Hematopoietic multipotent progenitor cell treated with erythropoietin and hydrocortisone succinate and interleukin-3 and kit ligand, for 6 days (in vitro differentiated cells): ENCODE measurements at places on chromosomes 13 and 19.
A peak's percentile ranks its signal among the peaks of the same experiment; 100 is the strongest.

DNA sequence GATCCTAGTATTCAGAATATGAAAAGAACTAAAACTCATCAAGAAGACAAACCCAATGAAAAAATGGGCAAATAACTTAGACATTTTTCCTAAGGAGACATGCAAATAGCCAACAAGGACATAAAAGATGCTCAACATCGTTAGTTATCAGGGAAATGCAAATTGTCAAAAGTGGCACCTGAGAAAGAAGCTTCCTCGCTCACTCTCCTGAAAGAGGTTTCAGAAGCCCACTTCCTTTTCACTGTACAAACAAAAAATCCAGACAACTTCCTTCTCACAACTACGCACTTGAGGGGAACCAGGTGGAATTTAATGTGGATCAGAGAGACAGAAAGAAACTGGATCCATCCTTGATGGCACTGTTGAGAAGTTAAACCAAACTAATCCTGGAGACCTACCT, 41.5 kb downstream of the KLF12 start:
- DNase-seq, result no peak

- peak; percentile 9 for DNase-seq
These were observed 15.9 kb upstream of the ZNF681 start for GRCh38 chr19:23774524-23774971.

- DNase-seq, result no peak
These were observed 172.5 kb downstream of the FLT1 start for GRCh38 chr13:28322256-28322905.

GRCh38 chr13:98416408-98416807, 160.5 kb downstream of the STK24 start:
- no peak for DNase-seq

DNA sequence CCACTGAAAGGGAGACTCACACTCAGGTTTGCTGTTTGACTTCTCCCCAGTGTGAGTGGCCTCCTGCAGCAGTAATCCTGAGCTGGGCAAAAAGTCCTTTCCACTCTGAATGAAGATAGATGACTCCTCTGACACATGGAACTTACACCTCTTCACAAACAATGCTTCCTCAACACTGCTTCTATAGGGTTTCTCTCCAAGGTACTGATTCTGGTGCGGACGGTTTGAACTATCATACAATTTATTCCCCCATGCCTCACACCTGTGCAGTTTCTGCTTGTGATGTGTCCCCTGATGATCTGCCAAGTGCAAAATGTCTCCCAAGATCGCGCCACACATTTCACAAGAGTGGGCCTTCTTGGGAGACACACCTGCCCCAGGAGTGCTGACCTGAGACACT, 7.6 kb downstream of the ZNF418 start:
- DNase-seq, result no peak

DNA sequence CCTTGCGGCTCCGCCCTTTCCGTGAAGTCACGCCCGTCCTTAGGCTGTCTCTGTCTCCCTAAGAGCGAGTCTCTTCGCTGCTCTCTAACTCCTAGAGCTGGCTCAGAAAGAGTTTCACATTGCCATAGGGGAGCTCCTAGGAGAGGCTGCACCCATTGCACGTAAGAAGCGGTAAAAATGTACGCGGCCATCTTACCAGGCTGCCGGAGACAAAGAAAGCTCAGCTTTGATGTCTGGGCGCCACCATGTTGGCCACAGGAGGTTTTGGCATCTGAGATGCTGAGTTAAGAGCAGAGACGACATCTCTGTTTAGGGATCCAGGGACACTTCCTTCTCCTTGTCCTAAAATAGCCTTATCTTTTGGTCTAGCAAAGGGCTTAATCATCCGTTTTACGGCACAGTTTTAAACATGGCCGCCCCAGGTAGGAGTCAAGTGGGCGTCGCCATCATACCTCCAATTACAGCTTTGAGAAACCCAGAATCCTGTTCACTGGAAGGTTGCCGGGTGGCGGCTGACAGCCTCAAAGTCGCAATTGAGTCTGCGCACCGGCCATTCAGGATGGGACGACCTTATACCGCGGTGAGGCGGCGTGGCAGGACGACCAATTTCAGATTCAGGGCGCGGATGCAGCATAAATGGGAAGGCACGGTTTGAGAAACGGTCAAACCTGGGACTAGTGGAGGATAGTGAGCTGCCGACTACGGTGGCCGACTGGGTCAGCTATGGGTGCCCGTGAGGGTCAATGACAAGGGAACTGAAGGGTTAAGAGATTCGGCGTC, at the start of gene ZNF793:
TSS of gene ZNF793 (plus strand) at position 553 of the 780 bp plus-strand sequence. CDS start 16,501 bp downstream, outside the sequence.
- DNase-seq, result peak; percentile 48

GRCh38 chr13:26133851-26134250, 82.0 kb upstream of the SHISA2 start:
- DNase-seq, result peak; percentile 24

DNA sequence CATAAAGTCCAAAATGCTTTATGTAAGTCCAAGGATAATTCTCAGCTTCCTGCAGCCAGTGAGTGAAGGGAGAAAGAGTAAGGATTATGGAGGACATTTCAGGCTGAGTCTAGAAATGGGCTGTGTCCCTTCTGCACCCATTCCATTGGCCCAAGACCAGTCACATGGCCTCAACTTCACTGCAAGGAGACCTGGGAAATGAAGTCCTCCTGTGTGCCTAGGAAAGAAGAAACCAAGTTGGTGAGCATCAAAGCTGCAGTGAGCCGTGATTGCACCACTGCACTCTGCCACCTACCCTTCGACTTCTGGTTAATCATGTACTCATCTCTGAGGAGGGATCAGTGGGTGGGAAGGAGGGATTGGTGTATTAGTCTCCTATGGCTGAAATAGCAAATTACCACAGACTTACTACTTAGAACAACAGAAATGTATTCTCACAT, 3.6 kb upstream of the CD37 start:
- peak; percentile 84 for DNase-seq

- DNase-seq, result no peak
These were observed 900.1 kb downstream of the PCDH9 start for GRCh38 chr13:66329988-66330451.

DNA sequence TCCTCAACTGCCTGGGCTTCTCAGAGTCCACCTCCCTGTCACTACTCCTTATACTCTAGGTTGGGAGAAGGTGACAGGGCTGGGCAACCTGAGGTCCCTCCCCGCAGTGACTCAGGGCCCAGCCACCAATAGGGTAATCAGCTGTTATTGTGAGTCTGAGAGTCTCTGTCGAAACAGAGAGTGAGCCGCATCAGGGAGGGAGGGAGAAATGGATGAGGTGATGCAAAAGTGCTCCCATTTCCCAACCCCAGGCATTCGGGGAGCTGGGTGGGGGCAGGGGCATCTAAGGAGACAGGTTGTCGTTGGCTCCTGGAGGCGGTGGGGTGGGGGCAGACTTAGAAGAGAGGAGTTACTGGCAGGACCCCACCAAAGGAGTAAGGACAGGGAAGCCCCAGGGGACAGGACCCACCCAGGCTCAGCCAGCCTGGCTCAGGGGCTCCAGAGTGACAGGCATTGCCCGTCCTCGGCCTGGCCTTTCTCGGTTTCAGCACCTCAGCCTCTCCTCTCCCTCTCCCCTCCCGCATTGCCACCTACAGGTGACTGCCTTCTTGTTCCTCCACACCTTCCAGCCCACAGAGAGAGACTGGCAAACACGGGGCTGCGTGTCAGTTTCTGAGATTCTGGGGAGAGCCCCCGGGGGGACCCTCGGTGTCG, at the start of gene DMKN:
TSS of gene DMKN (minus strand) at position 22 of the 654 bp plus-strand sequence. CDS start 174 bp downstream, outside the sequence.
- DNase-seq, result no peak

DNA sequence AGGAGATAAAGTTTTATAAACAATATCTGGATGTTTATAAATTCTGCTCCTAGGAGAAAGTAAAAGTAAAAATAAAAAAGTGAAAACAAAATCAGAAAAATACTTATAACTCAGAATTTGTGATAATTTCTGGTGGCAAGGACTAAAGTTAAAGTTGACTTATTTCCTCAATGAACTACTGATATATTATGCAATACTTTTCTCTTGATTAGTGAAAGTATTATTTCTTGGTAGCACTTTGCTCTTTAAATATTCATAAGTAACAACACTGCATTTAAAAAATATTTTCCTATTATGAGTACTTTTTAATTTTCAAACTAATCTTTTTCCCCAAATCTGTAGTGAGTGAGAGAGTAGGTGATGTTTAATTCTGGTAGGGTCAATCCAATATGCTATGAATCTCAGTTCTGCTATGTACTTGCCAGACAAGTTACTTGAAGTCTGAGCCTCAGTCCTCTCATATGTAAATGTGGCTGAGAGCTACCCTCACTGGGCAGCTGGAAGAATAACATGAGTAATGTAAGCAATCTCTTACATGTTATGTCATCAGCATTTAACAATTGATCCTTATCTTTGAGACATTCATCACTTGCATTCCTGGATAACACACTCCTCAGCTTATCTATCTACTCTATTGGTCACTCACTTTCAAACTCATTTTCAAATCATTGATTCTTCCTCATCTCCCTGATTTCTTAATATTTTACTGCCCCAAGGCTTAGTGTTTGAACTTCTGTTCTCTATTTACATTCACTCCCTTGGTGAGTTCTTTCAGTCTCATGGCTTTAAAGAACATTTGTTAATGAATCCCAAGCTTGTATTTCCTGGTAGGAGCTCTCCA, 239.0 kb downstream of the RGCC start:
- DNase-seq, result no peak

GRCh38 chr13:99087098-99087953, 109.5 kb upstream of the DOCK9 start:
- DNase-seq, result peak; percentile 92

DNA sequence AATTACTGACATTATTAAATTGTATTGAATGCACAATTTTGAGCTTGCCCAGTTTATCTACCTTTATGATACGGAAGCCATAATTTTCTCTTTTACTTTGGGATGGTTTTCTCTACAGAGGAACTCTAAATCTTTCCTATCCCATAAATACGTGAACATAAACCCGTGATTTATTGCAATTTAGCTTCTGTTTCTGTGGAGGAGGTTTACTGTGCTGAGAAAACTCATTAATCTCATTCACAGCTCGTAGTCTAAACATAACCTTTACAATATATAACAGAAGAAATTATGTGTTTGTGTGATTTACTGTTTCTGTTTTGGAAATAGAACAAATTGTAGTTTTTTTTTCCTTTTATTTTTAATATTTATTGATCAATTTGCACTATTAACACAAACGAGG, 207.1 kb upstream of the PCDH9 start:
- no peak for DNase-seq

DNA sequence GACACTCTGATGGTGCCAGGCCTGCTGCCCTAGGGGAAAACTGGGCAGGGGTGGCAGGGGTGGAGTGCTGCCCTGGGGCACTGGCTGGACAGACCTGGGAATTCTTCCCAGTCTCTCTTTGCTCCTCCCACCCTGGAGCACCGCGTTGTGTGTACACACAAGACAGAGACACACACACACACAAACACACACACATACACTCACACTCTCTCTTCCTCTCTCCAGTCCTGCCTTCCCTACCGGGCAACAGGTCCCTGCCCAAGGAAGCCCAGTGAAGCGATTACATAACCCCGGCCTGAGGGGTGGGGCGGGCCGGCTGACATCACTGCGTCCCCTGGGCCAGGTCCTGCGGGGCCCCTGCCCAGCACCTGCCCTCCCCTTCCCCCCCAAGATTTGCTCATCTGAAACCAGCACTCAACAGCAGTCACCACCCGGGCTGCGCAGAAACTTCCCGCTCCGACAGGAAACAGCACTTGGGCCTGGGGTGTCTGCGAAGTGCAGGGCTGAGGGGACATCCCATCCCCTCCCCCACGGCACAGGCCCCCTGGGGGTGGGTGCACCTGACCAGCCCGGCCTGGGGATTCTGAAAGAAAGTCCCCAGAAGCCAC, 1.2 kb downstream of the MKNK2 start:
- peak; percentile 64 for DNase-seq
